ENCODE measurements at places on chromosomes 12 and 14. TPM values are rescaled to one million over a fixed set of nuclear protein-coding genes. Genes with fewer than 3 reads are reported as not detected.

- no peak for DNase-seq
Measured at GRCh38 chr14:96400495-96400894, 8.6 kb downstream of the AK7 start.

GRCh38 chr12:101653030-101653429 is 44.4 kb upstream of the CHPT1 start:
- DNase-seq: no peak

DNA sequence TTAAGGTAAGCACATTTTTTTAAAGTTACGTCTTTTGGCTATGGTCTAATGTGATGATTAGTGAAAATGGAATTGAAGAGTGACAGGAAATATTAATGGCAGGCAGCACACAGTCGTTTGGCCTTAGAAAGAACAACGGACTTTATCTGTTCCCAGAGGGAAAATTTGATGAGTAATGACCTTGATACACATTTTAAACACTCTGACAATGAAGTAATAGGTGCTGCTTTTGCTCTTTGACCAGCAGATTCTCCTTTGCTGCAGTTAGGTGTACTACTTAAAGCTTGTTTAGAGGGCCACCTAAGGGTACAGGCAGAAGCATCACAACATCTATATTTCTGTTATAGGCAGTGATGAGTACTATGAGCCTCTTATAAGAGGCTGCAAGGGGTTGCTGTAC is 27.1 kb upstream of the RNU6-8 start:
- DNase-seq: no peak

MYH7 gene
- not detected for polyA plus RNA-seq
